ENCODE measurements at places on chromosomes 2 and 18. TPM values are rescaled to one million over a fixed set of nuclear protein-coding genes. Genes with fewer than 3 reads are reported as not detected.

DNA sequence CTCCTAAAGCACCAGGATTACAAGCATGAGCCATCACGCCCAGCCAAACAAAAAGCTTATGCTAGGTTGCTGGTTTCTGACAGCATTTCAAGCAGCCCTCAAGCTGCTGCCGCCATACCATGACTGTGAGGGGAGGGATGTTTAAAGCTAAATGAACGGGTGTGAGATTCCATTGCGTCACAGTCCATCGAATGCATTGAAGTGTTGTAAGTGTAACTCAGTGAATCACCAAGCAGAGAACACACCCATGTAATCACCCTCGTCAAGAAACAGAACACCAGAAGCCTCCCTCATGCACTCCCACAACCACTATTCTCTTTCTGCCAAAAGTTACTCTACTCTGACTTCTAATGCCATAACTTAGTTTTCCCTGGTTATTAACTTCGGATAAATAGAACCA is 32.8 kb upstream of the MC5R start:
- no peak overlapping the region for H3K4me3 ChIP-seq
- DNase-seq, result no peak
- H3K4me1 ChIP-seq, result no peaks in the 10 kb centered on the region
- H3K27ac ChIP-seq, result no peak overlapping the region
- no peaks in the 10 kb centered on the region for H3K27me3 ChIP-seq
- H3K36me3 ChIP-seq, result no peaks in the 10 kb centered on the region

Gene FBXO41
- 3.6 TPM for total RNA-seq

GRCh38 chr2:181955010-181955409 is 30.6 kb upstream of the PPP1R1C start:
- no peaks in the 10 kb centered on the region for H3K4me1 ChIP-seq
- H3K27me3 ChIP-seq, result no peaks in the 10 kb centered on the region
- no peaks in the 10 kb centered on the region for H3K36me3 ChIP-seq
- no peak for DNase-seq

DNA sequence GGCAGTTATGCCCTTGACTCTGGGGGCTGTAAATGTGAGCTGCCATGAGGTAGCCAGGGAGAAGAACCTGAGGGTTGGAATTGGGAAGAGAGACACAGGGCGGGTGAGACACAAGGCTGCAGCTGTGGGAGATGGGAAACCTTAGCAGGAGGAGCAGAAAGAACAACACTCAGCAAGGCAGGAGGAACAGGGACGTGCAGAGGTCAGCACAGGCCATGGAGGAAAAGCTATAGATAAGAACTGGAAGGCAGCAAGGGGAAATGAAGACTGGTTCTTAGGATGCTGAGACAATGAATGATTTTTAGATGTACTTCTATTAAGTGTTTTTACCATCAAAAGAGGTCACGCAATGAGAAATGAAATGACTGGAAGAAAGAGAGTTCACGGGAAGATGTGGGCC is 80.2 kb downstream of the USP40 start:
- no peak for DNase-seq
- no peaks in the 10 kb centered on the region for H3K27me3 ChIP-seq
- peaks cover 4% of the 10 kb centered on the region for H3K4me1 ChIP-seq
- H3K36me3 ChIP-seq, result peaks cover 28% of the 10 kb centered on the region

DNA sequence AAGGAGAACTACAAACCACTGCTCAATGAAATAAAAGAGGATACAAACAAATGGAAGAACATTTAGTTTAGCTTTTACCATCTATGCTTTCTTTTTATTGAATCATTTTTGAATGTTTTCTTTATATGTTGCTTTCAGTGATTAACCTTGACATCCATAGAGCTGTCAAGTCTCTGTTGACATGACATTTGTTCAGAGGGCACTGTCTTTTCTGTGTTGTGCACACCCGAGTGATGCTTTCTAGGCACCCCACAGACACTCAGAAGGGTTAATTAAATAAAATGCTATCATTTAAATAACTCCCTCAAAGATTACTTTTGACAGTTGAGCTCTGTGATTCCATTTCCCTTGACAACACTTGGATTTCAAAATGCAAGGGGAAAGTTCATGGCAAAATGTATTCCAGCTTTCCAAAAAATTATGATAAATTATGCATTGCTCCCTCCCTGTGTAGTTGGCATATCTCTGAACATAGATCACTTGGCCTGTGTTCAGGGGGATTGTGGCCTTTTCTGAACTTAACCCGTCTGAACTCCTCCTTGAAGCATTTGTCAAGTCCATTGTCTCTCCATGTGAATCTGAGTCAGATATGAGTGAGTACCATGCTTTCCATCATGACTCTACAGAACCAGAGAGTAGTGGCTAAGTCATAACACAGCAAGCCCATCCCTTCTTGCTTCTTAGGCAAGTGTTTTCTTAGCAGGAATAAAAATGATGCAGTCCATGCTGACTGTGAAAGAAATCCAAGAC is 372.6 kb downstream of the RPRM start:
- no peak for DNase-seq
- no peak overlapping the region for H3K27ac ChIP-seq
- H3K36me3 ChIP-seq, result no peaks in the 10 kb centered on the region

Gene CAMKMT
- total RNA-seq, result 3.3 TPM

DNA sequence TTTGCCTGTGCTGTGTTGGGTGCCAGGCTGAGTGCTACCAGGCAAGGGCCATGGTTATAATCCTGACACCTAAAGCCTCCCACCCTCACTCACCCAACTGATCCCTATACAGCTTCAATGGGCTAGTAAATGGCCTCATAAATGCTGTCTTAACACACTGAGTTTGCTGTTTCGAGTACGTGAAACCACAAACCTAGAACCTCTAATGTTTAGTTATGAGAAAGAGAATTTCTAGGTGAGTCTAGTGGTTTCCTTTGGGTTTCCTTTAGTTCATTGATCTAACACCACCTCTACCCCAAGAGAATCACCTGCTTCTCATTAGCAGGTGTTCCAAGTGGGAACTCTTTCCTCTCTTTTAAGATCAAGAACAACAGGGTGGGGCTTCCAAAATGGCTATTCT is 172.0 kb downstream of the MC4R start:
- no peak overlapping the region for H3K27ac ChIP-seq
- DNase-seq, result no peak
- H3K36me3 ChIP-seq, result no peaks in the 10 kb centered on the region
- no peaks in the 10 kb centered on the region for H3K27me3 ChIP-seq
- H3K4me1 ChIP-seq, result no peaks in the 10 kb centered on the region
- H3K4me3 ChIP-seq, result no peak overlapping the region

- no peak for DNase-seq
- H3K27ac ChIP-seq, result no peak overlapping the region
- no peaks in the 10 kb centered on the region for H3K4me1 ChIP-seq
- H3K4me3 ChIP-seq, result no peak overlapping the region
- H3K27me3 ChIP-seq, result no peaks in the 10 kb centered on the region
These were observed 19.5 kb downstream of the LIPG start for GRCh38 chr18:49581371-49581770.

All from heart left ventricle (tissue), 16 donors.